ENCODE measurements at places on chromosomes 3 and 15.

GRCh38 chr15:95298729-95299128 is 1031.8 kb upstream of the NR2F2 start:
- DNase-seq, result peak; percentile 68

DNA sequence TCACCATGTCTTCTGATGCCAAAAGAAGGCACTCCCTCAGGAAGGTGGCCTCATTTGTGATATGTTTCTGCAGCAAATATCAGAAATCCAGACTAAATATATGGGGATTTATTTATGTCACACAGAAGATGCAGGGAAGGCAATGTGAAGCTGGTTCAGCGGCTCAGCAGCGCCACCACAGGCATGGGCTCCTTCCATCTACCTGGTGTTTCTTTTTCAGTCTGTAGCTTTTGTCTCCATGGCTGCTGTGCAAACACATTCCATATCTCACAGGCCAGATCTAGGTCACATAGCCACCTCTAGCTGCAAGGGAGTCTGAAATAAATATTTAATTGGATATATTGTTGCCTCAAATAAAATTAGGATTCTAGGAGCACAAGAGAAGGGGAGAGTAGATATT is 502.1 kb upstream of the IL12A start:
- no peak for DNase-seq

DNA sequence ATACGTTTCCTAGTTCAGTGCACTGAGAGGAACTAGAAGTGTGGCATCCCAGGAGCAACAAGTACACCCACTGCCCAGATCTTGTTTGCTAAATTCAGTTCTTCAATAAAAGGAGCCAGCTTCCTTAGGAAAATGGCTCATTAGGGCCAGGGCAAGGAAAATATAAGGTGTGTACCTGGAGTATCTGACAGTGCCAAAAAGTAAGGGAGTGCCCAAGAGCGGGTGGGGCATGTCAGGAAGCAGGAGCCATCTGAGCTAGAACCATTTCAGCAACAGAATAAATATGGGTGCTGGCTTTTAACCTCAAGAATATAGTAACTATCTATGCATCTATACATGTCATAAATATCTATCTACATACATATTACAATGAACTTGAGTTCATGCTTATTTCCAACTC is 44.1 kb downstream of the SLC41A3 start:
- DNase-seq, result no peak

DNA sequence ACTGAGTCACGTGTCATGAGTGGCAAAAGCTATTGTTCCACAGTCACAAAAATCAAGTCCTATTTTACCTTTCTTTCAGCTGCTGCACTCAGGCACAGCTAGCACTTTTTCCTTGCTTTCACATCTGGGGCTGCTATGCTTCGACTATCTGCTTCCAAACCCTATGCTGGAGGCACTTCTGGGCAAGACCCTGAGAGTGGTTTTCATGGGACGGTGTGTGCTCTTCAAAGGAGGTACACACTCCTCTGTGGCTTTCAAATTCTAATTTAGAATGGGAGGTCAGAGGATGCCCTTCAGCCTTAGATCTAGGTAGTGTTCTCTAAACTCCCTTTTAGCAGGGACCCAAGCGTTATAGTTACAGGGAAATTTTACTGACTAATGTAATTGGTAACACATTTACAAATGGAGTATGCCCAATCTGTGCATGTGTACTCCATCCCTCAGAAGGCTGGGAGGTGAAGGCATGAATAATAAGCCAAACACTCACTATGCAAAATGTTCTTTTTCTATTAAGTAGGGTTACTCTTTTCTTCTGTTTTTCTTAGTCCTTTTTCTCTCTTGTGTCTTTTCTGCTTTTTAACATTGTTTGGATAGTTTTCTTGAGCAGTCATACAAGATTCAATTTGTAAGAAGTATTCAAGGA is 188.3 kb downstream of the LSAMP start:
- DNase-seq, result no peak

GRCh38 chr3:28124882-28125281 is 116.5 kb upstream of the CMC1 start:
- DNase-seq, result no peak

GRCh38 chr15:78104566-78105475 is 12.5 kb downstream of the SH2D7 start:
- no peak for DNase-seq

DNA sequence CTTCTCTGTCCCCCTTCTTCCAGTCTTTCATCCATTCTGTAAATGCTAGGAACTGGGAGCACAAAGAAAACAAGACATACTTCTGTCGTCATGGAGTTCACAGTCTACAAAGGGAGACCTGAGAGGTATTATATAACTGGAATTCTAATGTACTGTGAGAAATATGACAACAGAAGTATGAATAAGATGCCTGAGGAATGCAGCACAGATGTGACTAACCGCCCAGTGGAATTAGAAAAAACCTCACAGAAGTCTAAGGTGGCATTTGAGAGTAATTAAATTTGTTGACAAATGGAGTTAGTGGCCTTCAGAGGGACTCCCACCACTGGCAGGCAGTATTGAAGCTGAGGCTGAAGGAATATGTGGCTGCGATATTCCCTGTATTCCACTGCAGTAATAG is 168.5 kb upstream of the FAM3D start:
- no peak for DNase-seq

- DNase-seq, result no peak
Measured at GRCh38 chr3:48364840-48365239, 7.2 kb upstream of the FBXW12 start.

GRCh38 chr3:71563827-71564226 is 19.7 kb downstream of the FOXP1 start:
- no peak for DNase-seq

DNA sequence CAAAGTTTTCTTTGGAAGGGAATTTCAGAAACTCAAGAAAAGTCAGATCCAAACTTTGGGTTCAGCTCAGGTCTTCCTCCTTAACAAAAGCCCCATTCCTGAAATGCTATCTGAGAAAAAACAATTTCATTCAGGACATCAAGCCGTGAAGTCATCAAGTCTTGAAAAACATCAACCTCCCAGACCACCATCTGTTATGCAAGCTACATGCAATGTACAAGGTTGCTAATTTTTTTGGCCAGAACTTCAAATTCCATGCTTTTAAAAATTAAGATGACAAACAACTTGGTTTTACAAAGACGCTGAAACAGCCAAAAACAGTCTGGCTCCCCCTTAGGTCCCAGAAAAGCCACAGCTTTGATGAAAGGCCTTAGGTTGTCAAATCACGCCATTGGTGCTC is 53.9 kb upstream of the WNT5A start:
- no peak for DNase-seq
